ENCODE measurements at places on chromosomes 2 and 18.

- no peak for DNase-seq
These were observed 70.9 kb downstream of the NCKAP5 start for GRCh38 chr2:133497270-133497893.

DNA sequence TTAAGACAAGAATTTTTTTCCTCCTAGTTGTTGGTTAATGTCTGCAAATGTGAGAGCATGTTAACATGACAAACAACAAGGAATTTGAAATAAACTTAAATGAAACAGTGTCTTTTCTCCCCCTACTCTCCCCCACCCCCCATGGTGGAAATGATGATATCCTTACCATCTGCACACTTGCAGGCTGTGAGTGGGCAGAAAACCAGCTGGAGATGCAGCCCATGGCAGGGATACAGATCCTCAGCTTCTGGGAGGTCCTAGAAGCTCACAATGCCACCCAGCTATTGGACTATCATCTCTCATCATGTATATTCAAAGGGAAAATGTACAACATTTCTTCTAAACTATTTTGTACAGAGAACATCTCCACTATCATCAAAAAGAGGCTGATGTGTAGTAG is 196.8 kb downstream of the SLC8A1 start:
- DNase-seq = no peak

- DNase-seq = no peak
These were observed 87.3 kb upstream of the SPHKAP start for GRCh38 chr2:228268756-228269155.

DNA sequence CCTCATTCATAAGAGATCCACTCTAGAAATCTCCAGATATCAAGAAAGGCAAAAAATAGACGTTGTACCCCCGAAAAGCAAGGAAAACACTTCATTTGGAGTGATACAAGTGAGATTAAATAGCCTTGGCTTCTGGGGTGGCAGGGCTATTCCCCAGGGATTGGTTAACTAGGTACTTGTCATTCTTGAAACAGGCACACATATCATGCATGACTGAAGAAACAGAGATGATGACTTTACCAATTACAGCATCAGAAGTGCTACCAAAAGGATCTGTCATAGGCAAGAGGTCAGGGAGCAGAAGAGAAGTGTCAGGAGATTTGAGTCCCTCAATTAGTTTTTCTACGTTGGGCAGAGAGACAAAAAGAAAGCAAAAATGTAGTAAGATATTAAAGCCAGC is 45.2 kb upstream of the NFU1 start:
- no peak for DNase-seq

GRCh38 chr2:102708847-102709559 is 52.8 kb upstream of the TMEM182 start:
- DNase-seq = no peak

DNA sequence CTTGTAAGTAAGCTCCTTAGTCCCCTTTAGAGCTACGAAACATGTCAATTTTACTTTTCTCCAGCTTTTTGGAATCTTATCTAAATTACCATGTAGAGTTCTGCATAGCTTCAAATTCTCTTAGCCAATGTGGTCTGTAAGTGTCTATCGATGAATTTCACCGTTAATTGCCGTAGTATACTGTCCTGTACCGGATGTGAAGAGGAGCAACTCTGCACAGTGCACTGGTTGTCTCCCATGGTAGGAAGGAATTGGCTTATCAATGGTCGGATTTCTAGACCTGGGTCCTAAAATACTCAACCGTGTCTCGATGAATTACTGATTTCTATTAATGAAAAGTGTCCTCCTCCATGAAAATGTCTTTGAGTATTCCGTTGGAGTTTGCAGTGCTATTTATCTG is 1.9 kb downstream of the NOP58 start:
- no peak for DNase-seq

GRCh38 chr18:74517236-74517630 is 17.1 kb upstream of the CNDP1 start:
- no peak for DNase-seq

DNA sequence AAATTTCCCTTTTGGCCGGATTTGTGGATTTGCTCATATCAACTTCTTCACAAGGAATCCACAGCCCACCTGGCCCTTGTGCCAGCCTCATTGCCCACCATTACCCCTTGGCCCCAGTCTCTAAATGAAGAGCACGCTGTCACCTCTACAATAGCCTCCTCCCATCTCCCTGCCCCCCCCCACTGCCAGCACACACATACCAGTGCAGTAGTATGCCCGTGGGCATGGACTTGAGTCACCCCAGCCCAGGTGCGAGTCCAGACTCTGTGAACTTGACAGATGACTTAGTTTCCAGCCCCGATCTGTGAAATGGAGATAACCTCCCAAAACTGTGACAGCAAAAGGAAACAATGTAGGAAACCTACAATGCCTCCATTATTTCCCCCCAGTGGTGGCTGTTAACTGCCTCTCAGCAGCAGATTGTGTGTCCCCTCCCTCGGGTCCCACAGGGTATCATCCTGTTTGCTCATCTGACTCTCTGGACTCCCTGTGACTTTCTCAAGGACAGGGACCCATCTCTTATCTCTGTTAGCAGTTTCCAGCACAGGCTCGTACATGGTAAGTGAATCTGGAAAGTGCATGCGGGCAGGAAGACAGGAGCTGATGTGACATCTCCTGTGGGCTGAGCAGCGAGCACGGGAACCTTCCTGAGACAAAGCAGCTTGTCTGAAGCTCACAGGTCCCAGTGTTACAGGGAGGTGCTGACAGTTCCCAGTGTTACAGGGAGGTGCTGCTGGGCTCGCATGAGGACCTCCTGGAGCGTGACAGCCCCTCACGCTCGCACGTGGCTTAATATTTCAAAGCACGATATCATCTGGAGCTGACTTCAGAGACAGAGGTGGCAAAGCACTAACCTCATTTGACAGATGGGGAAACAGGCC is 4.2 kb upstream of the TMEM185B start:
- no peak for DNase-seq

DNA sequence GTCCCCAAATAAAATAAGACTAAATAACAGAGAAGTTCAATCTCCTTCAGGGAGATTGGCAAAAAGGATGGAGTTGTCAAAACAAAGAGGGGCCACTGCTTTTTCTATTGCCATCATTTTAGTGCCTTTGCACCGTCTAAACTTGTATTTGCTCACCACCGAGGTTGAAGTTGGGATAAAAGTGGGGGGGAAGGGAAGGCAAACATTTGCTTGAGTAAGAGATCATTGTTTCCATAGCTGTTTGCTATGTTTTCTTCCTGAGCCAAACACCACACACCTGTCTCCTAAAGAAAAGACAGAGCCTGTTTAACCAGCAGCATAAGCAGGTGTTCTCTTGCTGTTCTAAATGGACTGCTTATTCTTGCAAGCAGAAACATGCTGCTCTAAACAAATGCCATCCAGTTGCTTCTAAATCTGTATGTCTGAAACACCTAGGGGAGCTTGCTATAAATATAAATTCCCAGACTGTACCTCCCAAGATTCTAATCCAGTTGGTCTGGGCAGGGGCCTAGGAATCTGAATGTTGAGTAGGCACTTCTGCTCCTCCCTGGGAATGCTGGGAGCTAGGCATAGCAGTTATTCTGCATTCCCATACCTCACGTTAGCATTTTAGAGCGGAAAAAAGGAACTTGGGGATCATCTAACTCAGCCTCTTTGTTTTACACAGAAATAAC is 179.4 kb upstream of the ARL4C start:
- no peak for DNase-seq

GRCh38 chr2:233711312-233712008 is 1.2 kb upstream of the UGT1A5 start:
- DNase-seq = peak; percentile 13

DNA sequence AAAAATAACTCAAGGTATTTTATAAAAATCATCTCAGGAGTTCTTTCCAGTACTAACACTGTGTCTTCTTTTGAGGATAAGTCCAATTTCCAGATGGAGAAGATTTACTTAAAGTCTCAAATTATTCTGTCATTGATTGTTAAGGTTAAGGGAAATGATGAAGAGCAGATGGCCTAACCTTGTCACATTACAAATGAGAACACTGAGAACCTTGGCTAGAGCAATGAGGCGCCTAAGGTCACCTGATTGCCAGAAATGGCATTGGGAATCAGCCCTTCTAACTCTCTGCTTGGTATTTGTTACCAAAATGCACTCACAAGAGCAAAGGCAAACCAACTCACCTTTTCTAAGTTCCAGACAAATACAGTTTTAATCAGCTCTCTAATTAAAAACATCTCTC is 835.1 kb downstream of the RNF144A start:
- no peak for DNase-seq

- no peak for DNase-seq
These were observed 14.7 kb downstream of the NRP2 start for GRCh38 chr2:205696927-205697441.

DNA sequence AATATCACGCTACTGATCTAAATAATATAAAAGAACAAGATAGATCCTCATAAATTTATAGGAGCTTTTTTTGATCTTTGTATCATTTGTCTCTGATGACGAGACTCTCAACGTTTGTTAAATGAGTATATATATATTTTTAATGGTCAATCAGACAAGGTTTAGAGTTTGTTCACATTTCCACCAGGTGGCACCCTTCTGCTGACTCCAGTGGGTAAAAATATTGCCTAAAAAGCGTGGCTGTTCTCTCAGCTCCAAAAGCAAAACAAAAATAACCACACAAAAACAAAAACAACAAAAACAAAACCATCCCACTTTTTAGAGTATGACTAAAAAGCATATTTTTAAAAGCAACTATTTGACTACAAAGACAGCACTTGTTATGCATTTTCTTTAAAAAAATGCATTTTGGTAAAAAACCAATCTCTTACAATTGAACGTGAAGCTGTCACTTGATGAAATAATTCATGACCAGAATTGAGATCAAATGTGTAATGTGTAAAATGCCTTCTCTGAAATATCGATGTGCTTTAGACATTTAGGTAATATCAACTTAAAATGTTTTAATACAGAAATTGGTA is 723.2 kb downstream of the DPP10 start:
- no peak for DNase-seq

DNA sequence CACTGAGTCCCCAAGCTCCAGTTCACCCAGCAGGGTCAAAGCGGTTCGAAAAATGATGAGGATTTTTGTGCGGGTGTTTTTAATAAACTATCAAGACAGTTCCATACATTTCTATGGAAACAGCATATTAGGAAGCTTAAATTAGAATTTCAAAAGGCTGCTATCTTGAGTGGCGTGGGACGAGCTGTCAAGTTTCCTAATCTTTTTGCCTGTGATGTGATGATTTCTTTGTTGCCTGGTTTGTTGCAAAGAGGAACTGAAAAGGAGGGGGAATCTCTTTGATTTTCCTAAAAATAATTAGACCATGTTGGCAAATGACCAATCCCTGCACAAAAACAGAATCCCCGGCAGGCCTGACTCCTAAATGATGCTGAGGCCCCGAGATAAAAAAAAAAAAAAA is 66.1 kb upstream of the ATG16L1 start:
- DNase-seq = no peak

GRCh38 chr2:197072533-197072932 is 146.0 kb upstream of the PGAP1 start:
- DNase-seq = no peak

DNA sequence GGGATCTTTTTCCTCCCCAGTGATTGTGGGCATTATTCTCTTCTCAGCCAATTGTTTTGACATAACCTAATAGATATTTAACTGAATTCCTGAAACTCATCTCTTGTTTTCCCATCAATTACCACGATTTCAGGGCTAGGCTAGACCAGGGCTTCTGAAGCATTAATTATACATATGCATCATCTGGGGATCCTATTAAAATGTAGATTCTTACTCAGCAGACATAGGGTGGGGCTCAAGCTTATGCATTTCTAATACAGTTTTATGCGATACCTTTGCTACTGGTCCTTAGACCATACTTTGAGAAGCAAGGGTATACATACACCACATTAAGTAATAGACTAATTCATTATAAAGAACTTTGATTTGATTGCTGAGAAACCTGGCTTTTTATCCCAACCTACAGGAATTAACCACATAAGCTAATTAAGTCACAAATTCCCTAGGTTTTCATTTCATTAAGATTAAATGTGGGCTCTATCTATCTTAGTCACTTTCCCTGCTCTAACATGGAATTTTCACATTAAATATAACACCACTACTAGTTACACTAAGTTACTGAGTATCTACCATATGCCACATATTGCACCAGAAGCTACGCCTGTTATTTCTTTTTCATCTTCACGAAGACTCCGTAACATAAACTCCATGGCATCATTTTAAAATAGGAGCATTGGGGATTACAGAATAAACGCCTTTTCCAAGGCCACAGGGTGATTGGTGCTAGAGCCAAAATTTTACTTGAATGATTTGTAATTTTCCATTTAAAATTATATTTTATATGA is 417.5 kb downstream of the DPP10 start:
- no peak for DNase-seq

DNA sequence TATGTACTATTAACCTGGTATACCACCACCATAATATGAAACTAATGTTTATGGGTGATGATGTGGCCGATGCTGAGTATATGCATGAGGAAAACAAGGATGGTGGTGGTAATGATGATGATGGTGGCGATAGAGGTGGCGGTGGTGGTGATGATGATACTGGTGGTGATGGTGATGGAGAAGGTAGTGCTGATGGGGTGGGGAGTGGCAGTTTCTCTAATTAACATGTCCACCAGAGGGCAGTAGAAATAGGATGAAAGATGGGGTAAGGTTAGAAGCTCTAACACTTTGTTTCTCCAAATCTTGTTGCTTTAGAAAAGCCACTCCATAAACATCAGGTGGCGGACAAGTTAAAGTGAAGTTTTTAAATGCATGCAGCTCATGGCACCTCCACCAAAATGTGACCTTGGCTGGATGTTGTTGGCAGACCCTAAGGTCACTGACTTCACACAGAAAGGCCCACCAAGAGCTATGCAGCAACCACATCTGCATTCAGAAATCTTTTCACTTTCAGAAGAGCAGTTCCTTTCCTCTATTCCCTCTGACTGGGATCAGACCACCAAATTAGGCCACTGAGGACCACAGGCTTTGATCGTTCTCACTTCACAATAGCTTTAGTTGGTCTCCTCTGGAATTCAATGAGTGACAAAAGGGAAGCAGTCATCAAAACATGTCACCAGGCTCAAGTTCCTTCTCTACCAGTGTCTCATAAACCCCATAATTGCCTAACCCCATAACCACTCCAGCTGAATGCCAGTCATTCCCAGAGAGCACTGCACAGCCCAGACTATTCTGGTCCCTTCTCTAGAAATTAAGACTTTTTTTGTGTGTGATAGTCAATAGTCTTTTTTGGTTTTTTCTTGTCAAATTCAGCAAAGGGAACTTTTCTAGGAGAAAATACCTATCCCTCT is 7.5 kb upstream of the BCL11A start:
- DNase-seq = peak; percentile 24

DNA sequence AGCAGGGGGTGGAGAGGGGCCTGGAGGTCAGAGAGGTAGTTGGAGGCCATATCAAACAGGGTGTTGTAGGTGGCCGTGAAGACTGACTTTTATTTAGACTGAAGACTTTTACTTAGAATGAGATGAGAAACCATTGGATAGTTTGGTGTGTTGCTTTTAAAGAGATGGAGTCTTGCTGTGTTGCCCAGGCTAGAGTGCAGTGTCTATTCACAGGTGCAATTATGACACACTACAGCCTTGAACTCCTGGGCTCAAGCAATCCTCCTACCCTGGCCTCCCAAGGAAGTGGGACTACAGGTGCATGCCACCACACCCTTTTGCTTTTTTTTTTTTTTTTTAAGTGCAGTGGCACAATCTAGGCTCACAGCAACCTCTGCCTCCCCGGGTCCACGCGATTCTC is 2.5 kb upstream of the LRPPRC start:
- no peak for DNase-seq

All from NCI-H2227 treated with DMSO at 0.1 percent for 48 hours (cell line).